Bone marrow (tissue), 2 donors: ENCODE measurements at places on chromosomes 4 and X.

GRCh38 chr4:7412554-7412912, 22.2 kb downstream of the PSAPL1 start:
- DNase-seq, result no peak

GRCh38 chr4:43718369-43718768, 730.2 kb downstream of the KCTD8 start:
- DNase-seq, result no peak

DNA sequence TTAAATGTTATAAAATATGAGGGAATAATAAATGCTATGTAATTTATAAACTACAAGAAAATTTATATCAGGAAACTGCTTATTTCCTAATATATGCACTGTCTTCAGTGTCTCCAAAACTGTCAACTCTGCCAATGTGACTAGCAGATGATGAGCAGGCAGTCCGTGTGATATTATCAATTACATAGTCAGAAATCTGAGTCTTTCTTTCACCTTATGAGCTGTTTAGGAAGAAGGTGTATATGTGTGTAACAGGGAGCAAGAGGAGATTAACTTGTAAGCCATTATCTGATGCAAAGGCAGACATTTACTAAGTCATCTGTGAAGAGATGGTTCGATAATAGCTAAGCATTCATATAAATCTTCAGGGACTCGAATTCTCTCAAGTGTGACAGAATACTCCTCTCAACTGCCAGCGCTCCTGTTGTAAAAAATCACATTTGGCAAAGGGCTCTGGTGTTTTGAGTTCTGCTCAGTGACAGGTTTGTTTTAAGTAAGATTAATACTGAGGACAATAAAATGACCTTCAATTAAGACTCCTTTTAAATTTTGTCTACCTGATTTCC, 79.7 kb downstream of the SNCA start:
- DNase-seq, result no peak

GRCh38 chr4:118351851-118352827, 664 bp downstream of the PRSS12 start:
- DNase-seq, result no peak

DNA sequence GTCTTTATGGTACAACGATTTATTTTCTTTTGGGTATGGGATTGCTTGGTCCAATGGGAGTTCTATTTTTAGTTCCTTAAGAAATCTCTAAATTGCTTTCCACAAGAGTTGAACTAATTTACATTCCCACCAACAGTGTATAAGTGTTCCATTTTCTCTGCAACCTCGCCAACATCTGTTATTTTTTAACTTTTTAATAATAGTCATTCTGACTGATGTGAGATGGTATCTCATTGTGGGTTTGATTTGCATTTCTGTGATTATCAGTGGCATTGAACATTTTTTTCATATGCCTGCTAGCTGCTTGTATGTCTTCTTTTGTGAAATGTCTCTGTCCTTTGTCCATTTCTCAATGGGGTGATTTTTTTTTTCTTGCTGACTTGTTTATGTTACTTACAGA, 42.8 kb downstream of the UCHL1 start:
- DNase-seq, result no peak

- DNase-seq, result no peak
Observed at GRCh38 chr4:24656906-24657305, 72.6 kb upstream of the DHX15 start.

- DNase-seq, result no peak
Observed at GRCh38 chrX:49238735-49239134, 3.5 kb downstream of the CCDC22 start.

GRCh38 chr4:112321776-112322684, 24.9 kb downstream of the ALPK1 start:
- DNase-seq, result peak; percentile 15

DNA sequence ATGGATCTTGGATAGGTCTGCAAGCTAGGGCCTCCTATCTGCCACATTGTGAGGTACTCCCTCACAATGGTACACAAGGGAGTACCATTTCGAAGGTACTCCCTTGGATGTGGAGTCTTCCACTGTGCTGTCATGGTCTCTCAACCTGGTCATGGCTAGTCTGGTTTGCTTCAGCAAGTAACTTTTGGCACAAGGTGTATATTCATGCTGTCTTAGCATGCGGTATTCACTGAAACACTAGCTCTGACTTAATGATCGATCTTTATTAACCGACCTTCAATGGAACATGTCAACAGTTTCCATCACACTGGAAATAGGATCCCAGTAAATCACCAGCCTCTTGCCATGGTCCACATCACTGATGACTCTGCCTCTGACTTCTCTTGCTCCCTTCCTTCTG, 77.5 kb upstream of the HS3ST1 start:
- no peak for DNase-seq

GRCh38 chr4:170087163-170087700, 2.5 kb downstream of the AADAT start:
- no peak for DNase-seq

- no peak for DNase-seq
Observed at GRCh38 chr4:123843137-123843536, 446.5 kb downstream of the SPRY1 start.

GRCh38 chr4:17447675-17448298, 64.1 kb downstream of the QDPR start:
- DNase-seq, result no peak

DNA sequence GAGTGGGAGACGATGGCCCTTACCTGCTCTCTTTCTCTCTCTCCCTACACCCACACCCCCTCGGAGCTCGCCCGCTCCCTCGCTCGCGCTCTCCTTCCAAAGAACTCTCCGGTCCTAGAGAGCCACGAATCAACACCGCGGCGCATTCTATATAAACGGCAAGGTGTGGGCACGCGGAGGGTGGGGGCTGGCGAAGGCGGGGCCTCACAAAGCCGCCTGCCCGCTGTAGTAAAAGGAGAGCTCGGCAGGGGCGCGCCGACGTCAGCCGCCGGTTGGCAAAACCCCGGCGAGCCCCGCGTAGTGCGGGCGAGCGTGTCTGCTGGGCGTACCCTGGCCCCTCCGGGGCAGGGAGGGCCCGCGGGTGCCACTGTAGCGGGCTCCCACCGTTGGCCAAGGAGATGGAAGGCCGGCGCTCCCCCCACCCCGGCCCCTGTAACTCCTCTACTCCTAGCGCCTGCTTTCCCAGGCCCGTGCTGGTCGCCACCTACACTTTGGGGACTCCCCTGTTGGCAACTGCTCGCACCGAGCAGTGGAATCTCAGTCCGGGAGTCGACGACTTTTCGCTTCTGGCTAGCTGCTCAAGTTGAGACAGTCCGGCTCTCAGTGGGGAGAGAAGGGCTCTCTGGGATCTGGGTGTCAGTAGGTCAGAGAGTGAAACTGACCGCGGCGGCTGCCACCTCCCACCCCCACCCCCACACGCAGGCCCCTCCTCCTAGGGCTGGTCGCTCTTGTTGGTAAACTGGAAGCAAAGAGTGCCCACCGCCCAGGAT, 325.5 kb upstream of the F9 start:
- peak; percentile 11 for DNase-seq

DNA sequence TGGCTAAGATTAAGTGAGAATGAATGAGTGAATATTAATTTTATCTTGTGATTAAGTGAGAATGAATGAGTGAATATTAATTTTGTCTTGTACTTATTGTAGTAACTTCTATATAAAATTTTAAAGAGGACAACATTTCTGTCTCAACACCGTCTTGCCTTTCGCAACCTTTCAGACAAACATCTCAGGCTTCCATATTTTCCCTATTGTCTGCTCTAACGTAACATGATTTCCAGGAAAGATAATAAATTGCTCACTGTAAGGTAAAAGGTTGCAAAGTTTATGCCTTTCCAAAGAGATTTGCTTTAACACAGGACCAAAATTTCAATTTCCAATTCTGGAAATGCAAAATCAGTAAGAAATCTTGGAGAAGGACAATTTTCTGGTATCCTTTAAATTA, 41.7 kb upstream of the SLC39A8 start:
- no peak for DNase-seq

DNA sequence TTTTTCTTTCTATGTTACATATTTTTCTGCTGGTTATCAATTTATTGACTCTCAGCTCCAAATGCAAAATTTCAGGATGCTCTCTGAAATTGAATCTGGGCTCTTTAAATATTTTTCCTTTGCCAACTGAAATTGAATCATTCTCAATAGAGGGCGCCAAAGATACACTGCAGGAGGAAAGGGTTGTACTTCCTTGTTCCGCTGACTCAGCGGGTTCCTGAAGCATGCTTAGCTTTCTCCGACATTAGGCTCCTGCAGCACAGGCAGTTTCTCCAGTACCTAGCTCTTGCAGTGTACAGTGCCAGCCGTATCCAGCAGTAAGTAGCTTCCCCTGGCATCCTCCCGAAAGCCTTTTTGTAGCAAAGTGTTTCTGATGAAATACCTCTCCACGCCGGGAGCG, 28.8 kb upstream of the CFAP47 start:
- DNase-seq, result peak; percentile 3

DNA sequence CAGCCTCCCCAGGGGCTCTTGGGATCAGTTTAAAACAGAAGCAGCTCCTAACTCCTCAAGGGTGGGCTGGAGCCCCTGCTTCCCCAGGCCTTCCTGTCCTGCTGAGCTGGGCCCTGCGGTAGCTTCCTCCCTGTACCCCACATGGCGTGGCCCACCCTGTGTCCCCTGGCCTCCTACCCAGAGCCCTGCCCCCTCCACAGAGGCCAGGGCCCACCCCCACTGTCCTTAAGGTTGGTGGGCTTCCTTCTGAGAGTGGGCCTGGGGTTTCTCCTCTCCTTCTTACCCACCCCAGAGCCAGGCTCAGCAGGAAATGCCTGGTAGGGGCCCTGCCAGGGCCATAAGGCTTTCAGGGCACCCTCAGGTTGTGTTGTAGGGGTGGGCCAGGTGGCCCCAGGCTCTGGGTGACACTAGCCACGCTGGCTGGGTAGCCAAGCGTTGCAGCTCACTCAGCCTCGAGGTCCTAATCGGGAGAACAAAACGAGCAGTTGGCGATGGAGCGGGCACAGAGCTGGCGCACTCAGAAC, 11.6 kb downstream of the SH3BP2 start:
- no peak for DNase-seq

DNA sequence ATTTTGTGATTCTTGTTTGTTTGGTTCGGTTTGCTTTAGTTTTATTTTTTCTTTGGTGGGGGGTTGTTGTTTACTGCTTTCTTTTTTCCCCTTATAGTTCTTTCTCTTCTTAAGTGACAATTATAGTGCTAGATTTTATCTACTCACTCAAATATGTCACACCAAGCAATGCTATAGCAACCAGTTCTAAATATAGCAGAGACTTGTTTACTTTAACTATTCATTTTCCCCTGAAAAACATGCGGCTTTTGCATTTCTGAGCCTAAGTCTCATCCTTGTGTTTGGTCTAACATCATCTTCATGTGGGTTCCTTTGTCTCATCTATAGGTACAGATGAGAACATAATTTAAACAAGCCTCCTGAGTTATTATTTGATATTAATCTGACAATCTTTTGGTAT, 676.6 kb downstream of the FAT4 start:
- no peak for DNase-seq

DNA sequence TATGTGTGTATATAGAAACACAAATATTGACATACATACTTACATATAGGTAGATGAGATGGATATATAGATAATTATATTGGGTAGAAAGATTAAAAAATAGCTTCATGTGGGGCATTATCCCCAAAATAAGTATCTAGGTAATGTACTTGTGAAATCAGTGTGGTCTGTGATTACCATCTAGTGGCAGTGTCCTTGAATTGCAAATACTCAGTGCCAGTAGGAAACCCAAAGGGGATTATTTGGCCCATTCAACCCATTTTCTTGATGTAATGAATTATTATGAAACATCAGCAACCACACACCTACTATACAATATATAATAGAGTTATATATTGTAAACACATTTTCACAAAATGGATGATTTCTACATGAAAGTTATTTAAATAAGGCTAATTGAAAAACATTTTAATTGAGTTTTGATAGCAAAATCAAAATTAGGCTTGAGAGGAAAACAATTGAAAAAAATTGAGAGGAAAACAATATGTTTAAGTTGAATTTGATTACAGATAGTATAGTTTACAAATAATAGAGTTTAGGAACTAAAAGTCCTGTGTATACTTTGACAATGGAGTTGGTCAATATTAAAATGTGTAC, 389.4 kb downstream of the GALNTL6 start:
- DNase-seq, result no peak

- DNase-seq, result no peak
Observed at GRCh38 chrX:107940095-107940494, 42.1 kb downstream of the TEX13B start.

DNA sequence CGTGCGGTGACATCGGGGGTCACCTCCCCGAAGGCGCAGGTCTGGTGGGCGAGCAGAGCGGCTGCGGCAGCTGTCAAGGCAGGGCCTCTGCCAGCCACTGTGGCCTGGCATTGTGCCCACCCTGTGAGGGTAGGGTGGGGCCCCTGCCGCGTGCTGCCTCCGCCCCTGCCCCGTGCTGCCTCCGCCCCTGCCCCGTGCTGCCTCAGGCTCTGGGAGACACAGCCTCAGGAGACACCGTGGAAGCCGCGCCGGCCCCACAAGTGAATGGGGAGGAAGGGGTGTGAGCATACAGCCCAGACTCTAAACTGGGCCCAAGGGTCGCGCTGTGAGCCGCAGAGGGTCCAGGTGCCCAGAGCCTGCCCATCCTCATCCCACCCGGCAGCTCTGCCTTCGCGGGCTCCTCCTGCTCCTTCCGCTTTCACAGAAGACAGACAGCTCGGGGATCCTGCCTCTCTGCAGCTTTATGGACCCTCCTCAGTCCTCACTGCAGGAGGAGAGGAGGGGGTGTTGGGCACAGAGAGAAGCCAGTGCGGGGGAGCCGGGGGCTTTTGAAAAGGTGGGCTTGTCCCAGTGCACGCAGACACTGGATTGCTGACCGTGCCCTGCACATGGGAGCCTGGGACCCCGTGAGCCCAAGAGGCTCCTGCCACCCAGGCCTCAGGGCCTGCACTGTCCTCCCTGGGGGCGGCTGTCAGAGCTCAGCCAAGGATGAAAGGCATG, 27.4 kb downstream of the PCGF3 start:
- no peak for DNase-seq

DNA sequence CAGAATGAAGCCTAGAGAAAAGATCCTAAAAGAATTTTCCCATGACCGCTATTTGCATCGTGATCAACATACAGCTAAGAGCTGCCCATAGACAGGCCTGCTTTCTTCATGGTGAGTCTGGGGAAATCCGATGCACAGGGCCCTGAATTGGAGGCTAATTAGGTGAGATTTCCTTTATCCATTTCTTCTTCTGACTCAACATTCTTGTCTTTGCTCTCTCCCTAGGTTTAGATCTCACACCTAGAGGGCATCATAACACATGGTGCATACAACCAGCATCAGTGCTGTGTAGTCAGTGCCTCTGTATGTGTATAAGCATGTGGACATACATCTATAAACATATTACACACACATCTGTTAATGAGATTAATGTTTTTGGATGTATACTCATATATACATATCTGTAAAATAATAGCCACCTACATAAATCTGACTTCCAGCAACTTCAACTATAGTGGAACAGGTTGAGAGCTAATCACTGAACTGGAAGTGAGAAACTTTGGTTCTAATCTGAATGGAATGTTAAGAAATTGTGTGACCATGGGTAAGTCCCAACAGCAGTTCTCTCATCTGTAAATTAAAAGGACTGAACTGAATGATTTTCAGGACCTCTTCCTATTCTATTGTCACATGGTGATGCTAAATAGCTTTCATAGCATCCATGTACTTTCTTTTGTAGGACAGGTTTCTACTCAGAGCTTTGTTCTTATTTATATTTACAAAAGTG, 17.5 kb downstream of the GATB start:
- DNase-seq, result no peak

GRCh38 chrX:53234484-53234883, 9.5 kb upstream of the KDM5C start:
- no peak for DNase-seq

- no peak for DNase-seq
Observed at GRCh38 chr4:153116291-153116680, 88.0 kb upstream of the TRIM2 start.
